H54 (cell line): ENCODE measurements at places on chromosomes 7 and 10.
A peak's percentile ranks its signal among the peaks of the same experiment; 100 is the strongest.

DNA sequence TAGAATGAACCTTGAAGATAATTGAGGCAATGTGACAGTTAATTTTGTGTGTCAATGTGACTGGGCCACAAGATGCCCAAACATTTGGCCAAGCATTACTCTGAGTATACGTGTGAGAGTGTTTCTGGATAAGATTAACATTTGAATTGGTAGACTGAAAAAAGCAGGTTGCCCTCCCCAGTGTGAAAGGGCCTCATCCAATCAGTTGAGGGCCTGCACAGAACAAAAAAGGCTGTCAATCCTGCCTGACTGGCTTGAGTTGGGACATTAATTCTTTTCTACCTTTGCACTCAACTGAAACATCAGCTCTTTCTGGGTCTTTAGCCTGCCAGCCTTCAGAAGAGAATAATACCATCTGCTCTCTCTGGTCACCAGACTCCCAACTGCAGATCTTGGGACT is 56.6 kb upstream of the PDE1C start:
- DNase-seq: no peak

- no peak for DNase-seq
Measured at GRCh38 chr7:149467321-149467859, 6.5 kb upstream of the ZNF777 start.

GRCh38 chr7:15687546-15688278 is 1.2 kb upstream of the MEOX2 start:
- DNase-seq: no peak

- no peak for DNase-seq
Measured at GRCh38 chr7:68433462-68434070, 1164.7 kb upstream of the AUTS2 start.

- DNase-seq: no peak
Measured at GRCh38 chr7:63080406-63080805, 918.2 kb upstream of the ZNF722 start.

DNA sequence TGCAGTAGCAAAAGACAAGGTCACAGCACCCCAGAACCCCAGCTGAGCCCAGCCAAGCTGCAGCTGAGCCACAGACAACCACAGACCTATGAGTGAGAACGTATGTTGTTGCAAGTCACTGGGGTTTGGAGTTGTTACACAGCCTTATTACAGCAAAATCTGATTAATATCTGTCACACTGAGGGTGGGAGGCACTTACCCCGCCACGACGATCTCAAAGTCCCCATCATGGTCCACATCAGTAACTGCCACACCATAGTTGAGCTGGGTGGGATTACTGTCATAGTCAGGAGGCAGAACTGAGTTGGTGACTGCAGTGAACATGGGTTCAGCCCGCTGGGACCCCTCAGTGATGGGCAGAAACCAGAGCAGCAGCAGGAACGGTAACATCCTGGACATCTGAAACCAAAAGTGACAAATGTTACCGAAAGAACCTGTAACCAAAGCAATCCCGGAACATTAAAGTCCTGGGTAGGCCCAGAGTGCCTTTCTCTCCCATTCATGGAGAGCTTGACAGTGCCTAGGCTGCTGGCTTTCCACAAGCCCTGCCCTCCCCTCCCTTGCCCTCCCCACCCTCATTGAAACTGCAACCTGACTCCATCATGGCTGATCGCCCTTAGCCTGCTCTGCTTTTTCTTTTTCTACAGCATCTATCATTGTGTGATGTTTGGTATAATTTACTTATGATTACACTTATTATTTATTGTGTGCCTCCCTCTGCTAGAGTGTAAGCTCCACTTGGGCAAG is 19.3 kb downstream of the CRTAC1 start:
- DNase-seq: no peak

GRCh38 chr7:105830405-105831301 is 45.7 kb downstream of the ATXN7L1 start:
- peak; percentile 78 for DNase-seq

- DNase-seq: no peak
Measured at GRCh38 chr10:6815346-6815745, 235.3 kb upstream of the PRKCQ start.

- DNase-seq: no peak
Measured at GRCh38 chr10:23063045-23063972, 32.1 kb upstream of the MSRB2 start.

GRCh38 chr7:142308326-142308725 is 50.5 kb upstream of the PRSS58 start:
- DNase-seq: no peak

- no peak for DNase-seq
Measured at GRCh38 chr10:122721111-122721510, 21.5 kb upstream of the C10orf120 start.

GRCh38 chr7:44748045-44748947 is at the start of gene ZMIZ2:
Gene ZMIZ2, plus strand, starts transcription at chr7:44748847. Its CDS starts 7,403 bp downstream, at chr7:44756250.
- DNase-seq: peak; percentile 98

DNA sequence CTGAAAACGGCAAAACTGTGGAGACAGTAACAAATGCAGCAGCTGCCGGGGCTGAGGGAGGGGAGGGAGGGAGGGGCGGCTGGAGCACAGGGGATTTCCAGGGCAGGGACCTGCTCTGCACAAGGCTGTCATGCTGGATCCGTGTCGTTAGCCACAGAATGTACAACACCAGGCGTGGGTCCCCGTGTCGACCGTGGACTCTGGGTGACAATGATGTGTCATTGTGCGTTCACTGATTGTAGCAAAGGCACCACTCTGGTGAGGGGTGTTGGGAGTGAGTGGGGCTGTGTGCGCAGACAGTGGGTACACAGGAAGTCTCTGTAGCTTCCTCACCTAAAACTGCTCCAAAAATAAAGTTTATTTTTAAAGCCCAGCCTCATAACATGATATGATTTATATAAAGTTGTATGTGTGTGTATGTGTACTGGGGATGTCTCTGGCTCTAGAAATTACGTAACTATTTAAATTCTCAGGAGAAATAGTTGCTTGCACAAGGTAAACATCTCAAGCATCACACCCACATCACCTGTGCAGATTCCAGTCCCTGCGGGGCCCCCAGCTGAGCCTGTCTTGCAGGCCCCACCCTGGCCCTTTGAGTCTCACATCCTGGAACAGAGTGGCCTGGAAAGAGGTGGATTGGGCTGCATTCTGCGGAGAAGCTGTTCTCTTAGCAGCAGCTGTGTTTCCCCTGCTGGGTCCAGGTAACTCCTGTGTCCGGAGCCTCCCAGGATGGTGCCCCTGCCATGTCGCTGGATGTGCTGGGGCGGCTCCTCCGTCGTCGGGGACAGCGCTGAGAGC is 135.7 kb downstream of the DYNC2I1 start:
- DNase-seq: no peak

- DNase-seq: no peak
Measured at GRCh38 chr10:27225642-27226257, 14.8 kb downstream of the ACBD5 start.

DNA sequence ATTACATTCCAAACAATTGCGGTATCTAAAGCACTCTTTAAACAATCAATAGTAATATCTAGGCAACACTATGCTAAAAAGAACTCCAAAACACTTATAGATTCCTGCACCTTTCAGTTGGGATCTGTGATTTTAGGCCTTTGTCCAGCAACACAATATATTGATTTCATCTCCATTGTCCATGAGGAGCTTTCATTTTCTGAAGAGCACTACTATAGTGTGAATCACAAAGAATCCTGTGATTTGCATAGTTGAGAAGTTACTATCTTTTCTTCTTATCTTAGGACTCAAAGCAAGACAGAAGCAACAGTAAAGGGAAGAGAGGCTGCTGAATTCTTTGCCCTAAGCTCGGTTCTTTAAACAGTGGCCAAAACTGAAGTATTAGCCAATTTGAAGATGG is 846.8 kb downstream of the IPMK start:
- no peak for DNase-seq

- peak; percentile 53 for DNase-seq
Measured at GRCh38 chr10:48551861-48552591, 52.8 kb downstream of the ARHGAP22 start.

GRCh38 chr10:125169279-125169678 is 8.9 kb upstream of the CTBP2 start:
- no peak for DNase-seq

- no peak for DNase-seq
Measured at GRCh38 chr10:121288011-121288410, 310.2 kb downstream of the FGFR2 start.

DNA sequence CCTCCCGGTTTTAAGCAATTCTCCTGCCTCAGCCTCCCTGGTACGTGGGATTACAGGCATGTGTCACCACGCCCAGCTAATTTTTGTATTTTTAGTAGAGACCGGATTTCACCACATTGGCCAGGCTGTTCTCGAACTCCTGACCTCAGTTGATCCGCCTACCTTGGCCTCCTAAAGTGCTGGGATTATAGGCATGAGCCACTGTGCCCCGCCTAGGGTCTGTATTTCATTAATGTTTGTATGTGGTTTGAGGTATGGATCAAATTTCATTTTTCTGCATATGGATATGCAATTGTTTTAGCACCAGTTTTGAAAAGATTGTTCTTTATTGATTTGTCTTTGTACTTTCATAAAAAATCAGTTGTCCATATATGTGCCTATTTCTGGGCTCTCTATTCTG is 26.0 kb downstream of the CYP26A1 start:
- no peak for DNase-seq

DNA sequence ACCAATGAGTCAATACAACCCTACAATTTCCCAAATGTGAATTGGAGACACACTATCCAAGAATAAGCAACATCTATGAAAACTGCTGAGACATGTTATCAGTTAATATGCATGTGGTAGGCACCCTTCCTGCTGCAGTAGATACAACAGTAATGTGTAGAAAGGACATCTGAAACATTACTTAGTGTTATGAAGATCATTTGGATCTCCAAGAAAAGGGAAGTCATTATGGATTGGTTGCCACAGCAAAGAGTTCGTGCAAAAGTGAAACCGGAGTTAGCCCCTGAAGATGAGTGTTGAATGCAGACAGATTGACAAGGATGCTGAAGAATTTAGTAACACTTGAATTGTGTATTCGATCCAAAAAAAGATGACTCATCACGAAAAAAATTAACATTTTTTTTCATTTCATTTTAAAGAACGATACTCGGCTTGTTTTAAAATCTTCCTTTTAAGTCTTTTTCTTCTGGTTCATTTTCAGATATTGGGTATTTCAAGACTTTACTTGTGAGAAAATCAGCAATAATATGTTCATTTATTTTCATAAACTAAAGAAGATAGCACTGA is 322.4 kb upstream of the KLF6 start:
- DNase-seq: no peak

- no peak for DNase-seq
Measured at GRCh38 chr10:78843495-78843894, 225.3 kb upstream of the ZMIZ1 start.

- DNase-seq: peak; percentile 7
Measured at GRCh38 chr7:95104739-95105138, 197.3 kb downstream of the PPP1R9A start.

DNA sequence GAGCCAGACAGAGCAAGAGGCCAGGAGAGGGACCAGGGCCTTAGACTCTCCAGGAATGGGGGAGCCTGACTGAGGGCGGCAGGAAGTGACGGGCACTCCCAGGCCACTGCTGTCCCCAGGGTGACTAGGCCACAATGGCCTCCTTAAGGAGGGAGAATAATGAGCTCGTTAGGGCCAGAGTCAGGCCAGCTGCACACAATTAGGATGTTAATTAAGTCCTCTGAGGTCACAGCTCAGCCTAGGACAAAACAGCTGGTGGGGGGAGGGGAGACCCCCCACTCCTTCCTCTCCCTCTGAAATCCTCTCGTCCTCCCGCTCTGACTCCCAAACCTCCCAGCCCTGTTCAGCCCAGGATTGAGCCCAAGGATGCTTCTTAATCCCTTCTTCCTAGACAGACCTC is 143.0 kb downstream of the NEURL1 start:
- no peak for DNase-seq
